SJSA1 (cell line): ENCODE measurements at places on chromosomes 7 and 10.

- no peak for DNase-seq
Measured at GRCh38 chr10:70053218-70053840, 683 bp downstream of the MACROH2A2 start.

DNA sequence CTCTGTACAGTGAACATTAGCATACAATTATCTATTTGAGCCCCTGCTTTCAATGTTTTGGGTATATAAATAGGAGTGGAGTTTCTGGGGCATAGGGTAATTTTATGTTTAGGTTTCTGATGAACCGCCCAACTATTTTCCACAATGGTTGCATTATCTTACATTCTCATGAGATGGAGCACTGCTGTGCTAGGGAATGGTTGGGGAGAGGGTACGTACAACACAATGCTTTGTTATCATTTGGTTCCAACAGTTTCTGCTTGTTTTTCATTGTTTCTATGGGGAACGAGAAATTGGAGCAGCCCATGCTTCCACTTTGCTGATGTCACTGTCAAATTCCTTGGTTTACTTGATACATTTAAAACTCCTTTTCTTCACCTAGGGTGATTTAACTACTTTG lies 1115.3 kb downstream of the REEP3 start:
- DNase-seq, result no peak

GRCh38 chr10:53786236-53786900 lies 1013.8 kb upstream of the MBL2 start:
- DNase-seq, result no peak

- DNase-seq, result no peak
Measured at GRCh38 chr10:100894033-100894432, 18.7 kb upstream of the SLF2 start.

- DNase-seq, result no peak
Measured at GRCh38 chr10:71980181-71981014, 16.2 kb downstream of the CHST3 start.

DNA sequence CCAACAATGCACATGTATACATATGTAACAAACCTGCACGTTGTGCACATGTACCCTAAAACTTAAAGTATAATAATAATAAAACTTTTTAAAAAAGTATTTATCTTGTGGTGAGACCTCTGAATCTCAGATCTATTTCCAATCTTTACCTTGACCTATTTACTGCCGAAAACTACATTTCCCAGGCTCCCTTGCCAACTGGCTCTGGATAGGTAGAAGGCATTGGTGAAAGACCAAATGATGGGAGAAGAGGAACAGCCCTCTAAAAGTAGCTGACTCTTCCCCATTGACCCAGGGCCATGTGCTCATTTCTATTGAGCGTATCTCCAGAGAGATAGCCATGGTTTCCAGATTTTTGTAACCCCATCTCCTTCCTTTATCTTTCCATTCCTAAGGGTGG lies 247.4 kb downstream of the GPAM start:
- DNase-seq, result no peak
